T-helper 2 cell treated with Interferon-gamma antibody and Interleukin-4, amounts not matched to agents 5 μg/mL and 100 μg/mL, for 36 hours (primary cell): ENCODE measurements at places on chromosomes 11 and 22.

DNA sequence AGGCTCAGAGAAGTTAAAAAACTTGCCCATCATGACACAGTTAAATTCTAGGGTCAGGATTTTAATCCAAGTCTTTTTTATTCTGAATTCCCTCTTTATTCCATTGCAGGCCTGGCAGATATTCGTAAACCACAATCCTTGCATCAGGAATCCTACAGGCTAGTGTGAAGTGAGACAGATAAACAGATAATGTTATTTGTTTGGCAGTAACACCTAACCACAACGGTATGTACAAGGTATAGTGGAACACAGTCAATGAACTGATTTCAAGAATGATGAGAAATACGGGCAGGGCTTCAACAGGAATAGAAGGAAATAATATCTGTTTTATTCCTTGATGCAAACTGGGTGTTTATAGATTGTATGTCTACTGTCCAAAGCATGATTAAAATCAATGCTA, 32.0 kb upstream of the NARS2 start:
- no peak for DNase-seq

- no peak for DNase-seq
These were observed 3.7 kb upstream of the CLDN5 start for GRCh38 chr22:19527861-19528417.

DNA sequence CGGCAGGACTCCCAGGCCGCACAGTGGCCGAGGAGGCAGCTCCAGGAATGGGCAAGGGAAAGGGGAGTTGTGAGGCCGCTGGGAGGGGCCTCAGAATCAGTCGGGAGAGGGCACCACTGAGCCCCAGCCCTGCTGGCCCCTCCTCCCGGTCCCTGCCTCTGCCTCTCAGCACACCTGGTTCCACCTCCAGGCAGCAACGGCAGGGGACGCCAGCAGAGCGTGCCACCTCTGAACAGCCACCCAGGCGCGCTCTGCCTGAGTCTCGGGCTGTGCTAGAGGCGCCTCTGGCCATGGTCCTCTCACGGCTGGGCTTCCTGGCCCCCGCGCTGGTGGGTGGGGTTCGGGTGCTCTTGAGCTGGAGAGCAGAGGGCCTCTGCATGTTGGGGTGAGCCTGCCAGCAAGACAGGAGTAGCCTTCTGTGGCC, 33.0 kb downstream of the MOB2 start:
- no peak for DNase-seq

DNA sequence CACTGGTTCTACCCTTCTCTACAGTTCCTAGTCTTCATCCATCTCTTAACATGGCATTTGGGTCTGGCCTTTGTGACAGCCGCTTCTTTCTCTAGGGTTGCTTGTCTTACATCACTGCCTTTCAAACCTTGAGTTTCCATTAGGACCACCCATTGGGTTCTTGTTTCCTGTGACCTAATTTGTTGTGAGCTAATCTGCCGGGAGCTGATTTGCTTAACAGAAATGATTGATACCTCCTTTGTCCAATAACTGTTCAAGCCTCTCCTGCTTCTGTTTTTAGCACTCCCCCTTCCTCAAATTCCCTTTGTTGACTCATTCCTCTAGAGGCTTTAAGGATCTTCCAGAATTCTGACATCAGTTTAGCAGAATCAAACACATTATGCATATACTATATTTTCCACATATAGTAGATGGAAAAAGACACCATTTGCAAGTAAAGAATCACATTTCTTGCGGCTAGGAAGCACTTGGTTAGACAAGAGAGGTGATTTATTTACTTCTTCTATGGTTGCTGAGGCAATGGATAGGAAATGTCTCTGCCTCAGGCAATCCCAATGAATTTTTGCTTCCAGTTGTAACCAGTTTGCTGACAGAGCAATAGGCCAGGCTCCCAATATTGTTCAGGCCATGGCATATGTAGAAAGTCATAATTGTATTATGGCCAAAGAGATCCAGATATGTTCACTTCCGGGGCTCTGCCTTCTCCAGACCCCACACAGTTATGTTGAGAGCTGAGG, 130.7 kb downstream of the SNX19 start:
- DNase-seq: no peak
